ENCODE measurements at places on chromosomes 6 and 20.

DNA sequence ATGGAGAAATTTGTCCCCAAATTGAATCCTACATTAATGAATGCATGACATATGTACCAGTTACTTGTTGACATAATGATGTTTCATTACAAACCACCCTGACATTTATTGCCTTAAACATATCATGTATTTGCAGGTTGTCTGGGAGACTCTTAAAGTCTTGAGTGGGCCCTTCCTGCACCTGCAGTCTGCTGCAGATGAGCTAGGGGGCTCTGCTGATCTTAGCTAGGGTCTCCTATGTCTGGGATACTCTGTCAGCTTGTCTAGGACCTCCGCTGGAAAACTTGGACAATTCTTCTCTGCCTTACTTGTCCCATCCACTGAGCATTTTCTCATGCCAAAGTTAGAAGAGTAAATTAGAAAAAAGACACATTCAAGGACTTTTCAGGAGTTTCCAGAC is 581.6 kb downstream of the HAO1 start:
- DNase-seq: no peak

GRCh38 chr6:81696524-81696923 is 56.0 kb downstream of the TENT5A start:
- no peak for DNase-seq

DNA sequence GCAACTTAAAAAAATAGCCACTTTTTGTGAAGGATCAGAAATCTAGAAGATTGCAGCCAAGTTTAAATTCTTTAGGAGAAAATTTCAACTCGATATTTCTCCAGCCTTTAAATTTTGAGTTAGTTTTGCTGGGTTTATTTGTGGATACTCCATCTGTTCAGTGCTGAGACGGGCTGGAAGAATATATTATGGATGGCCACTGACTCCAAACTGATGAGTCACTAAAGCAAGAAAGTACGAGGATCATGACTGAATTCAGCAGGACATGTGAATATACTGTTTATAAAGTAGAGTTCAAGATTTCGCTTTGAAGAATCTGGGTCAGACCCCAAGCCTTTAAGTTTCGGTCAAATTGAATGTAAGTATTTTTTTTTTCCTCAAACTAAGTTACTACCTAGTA is 199.5 kb downstream of the ADGRB3 start:
- DNase-seq: no peak

DNA sequence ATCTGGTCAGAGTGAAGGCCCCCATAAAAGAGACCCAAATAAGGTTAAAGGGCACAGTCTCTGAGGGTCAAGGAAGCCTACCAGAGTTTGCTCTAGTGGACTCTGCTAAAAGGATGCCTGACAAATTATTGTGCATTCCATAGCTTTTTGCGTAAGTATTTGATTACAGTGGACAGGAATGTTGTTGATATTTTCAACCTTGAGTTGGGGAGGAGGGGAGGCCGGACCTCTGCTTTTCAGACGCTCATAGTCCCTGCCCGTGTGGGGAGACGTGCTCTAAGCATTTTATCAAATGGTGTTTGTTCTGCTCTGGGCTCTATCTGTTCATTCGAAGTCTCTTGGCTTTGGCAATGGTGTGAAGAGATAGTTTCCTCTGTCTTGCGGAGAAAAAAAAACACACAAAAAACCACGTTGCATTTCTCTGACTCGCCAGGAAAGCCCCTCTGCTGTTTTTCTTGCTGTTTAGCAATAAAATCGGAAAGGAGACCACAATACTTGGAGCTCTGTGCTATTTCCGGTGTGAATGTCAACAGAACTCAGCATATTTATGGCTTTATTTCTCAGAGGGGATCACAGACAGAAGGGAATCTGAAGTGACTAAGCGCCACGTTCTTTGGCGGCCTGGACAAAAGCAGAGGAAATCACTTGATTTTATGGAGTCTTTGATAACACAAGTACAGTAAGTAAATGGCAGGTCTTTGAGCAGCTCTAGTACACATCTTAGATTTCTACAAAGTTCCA is 159.8 kb downstream of the ZFP64 start:
- DNase-seq: peak; percentile 1

- no peak for DNase-seq
These were observed 723.6 kb upstream of the FLRT3 start for GRCh38 chr20:15061061-15061430.

- DNase-seq: no peak
These were observed 3.6 kb upstream of the BTN2A2 start for GRCh38 chr6:26379292-26379691.

GRCh38 chr20:59939052-59939878 is 840 bp downstream of the PPP1R3D start:
- DNase-seq: no peak

- no peak for DNase-seq
These were observed 420 bp downstream of the CENPQ start for GRCh38 chr6:49463612-49463967.

DNA sequence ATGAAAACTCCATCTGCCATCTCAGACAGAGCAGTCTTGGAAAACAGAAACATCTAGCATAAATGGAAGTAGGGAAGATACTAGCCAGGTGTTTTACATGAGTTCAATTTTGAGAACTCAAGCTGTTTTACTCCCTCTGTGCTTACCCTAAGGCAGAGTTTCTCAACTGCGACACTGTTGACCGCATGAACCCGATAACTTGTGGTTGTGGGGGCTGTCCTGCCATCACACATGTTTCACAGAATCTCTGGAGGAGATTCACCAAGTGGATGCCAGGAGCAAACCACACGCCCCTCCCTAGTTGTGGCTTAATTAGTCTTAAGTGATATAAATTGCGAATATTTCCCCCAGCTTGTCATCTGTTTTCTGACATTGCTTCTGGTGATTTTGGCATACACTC is 2.3 kb upstream of the SERPINB6 start:
- no peak for DNase-seq

DNA sequence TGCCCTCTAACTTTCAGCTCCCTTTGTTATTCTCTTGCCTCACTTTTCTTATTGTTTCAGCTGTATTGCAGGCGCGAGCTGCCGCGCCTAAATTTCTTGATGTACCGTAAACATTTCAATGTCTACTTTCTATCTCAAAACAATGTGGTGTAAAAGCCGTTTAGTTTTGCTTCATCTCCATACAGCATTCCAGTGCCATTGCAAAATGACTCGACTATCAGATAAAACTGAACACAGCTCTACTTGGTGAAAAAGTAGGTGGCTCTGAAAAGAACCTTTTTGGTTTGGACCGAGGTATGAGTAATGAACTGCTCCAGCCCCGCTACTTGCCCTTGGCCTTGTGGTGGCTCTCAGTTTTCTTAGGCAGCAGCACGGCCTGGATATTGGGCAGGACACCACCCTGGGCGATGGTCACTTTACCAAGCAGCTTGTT is 74.6 kb downstream of the OR2B2 start:
- DNase-seq: peak; percentile 24

DNA sequence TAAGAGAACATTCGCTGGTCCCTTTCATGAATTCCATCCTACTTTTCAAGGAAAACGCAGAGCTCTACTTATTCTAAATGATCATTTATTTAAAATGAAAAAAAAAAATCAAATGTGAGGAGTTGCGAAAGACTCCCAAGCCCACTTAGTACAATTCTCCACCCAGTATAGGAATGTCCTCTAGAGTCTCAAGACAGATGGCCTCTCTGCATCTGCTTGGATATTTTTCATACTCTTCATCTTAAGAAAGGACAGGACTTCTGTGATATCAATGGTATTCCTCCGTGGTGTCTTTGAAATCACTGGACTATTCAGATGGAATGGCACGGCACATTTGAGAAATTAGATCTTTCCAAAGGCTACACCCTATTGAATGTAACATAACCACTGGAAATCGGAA is 107.1 kb downstream of the PTPRK start:
- DNase-seq: no peak

GRCh38 chr6:126180585-126180984 is 159.3 kb upstream of the CENPW start:
- DNase-seq: no peak

GRCh38 chr20:49668181-49668877 is 45.3 kb downstream of the B4GALT5 start:
- DNase-seq: peak; percentile 59

DNA sequence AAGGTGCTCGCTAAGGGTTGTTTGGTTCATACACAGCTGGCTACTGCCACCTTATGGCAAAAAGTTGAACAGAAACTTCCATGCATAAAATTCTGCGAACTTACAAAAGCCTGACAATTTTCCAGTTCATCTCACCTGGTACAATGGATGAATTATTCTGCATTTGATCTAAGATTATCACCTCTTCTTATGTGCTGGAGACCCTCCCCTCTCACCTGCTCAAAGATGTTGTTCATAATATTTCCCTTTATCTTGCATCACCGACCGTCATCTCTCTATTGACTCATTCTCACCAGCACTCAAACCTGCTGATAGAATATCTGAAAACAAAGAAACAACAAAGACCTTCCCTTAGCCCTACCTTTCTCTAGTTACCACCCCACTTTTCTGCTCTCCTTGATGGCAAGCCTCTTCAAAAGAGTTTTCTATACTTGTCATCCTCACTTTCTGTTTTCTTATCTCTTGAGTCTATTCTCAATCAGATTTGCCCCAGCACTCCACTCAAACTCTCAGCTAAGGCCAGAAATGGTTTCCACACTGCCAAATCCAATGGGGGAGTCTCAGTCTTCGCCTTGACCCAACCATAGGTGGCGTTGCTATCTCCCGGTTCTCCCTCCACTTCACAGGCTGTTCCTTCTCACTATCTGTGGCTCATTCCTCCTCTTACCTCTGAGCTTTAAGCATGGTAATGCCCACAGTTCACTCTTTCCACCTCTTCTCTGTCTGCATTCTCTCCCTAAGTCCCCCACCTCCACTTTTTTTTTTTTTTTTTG is 25.8 kb downstream of the SNRNP48 start:
- peak; percentile 35 for DNase-seq

GRCh38 chr6:51273228-51273961 is 454.7 kb downstream of the TFAP2B start:
- DNase-seq: no peak

GRCh38 chr6:108395297-108395696 is 100.4 kb downstream of the AFG1L start:
- DNase-seq: no peak

GRCh38 chr6:68709882-68710281 is 74.8 kb downstream of the ADGRB3 start:
- DNase-seq: no peak

GRCh38 chr6:3252861-3253596 is 5.7 kb upstream of the PSMG4 start:
- DNase-seq: no peak

DNA sequence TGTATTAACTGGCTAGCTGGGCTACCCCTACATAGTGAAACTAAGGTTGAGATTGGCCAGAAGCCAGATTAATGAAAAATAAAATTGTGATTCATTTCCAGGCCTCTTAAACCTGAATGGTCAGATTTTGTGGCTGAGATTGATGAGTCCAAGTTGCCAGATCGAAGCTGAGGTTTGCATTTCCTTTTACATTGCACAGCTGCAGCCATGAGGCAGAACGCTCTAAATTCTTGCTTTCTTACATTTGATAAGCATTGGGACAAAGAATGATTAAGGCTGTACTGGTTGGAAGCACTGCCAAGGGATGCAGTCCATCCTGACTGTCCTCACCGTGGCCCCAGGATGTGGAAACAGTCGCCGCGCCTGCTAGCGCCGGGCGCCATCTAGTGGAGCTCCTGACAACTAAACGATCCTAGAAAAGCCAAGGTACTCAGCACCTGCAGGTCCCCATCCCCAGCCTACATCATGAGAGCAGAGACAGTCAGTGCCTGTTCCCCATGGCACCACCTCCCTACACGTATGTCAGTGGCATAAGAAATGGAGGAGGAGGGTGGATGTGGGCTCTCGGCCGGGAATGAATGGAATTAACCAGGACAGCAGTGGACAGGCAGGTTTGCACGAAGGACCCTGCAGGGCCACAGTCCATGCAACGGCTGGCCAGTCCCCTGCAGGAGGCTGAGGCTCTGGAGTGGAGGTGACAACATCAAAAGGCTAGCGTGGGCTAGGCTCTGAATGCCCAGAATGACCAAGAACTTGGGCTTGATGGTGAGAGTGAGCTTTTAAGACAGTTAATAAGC is 19.0 kb downstream of the PXDC1 start:
- DNase-seq: peak; percentile 61

DNA sequence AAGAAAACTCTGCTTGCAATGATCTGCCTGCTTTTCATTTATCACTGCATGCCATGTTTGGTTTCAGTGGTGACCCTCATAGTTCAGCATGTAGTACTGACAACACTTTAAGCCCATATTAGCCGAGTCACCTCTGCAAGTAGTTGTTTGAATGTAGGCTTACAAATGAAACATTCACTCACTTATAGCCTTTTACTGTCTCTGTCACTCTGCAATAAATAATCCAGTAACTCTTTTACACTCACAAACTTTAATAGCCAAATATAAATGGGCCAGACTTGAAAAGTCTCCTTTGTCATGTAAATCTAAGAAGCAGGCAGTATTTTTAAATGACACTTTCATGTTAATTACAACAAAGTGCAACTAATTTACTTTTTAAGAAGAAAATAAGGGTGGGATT is 1460.0 kb upstream of the ADGRB3 start:
- no peak for DNase-seq

DNA sequence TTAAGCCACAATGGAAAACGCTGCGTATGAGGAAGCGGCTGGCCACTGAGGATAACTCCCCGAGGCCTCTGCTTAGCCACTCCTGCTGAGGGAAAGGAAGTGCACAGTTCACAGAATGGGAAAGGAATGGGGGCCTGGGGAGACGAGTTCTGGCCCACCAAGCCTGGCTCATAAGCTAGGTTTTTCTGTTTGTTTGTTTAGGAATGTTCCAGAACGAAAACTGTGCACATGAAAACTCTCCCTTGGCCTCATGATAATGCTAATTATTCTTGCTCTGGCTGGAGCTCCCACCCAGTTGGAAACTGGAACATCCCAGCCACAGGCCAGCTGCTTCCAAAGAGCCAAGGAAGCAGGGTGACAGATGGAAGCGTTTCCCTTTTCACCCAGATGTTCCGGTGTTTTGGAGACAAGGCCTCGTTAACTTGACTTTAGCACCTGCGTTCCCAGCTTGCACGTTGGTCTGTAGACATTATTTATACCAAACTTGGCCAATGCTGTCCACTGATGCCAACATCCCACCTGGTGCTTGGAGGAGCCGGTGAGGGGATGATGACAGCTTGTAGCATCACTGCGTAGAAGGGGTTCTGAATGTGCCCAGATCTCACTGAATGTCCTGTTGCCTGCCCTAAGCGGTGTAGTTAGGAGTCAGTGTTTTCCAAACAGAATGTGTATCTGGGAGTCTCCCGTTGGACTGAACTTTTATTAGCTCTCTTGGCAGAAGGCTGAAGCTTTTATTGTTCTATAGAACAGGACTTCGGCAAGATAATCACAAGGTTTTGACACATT is 34.5 kb downstream of the APCDD1L start:
- DNase-seq: no peak

DNA sequence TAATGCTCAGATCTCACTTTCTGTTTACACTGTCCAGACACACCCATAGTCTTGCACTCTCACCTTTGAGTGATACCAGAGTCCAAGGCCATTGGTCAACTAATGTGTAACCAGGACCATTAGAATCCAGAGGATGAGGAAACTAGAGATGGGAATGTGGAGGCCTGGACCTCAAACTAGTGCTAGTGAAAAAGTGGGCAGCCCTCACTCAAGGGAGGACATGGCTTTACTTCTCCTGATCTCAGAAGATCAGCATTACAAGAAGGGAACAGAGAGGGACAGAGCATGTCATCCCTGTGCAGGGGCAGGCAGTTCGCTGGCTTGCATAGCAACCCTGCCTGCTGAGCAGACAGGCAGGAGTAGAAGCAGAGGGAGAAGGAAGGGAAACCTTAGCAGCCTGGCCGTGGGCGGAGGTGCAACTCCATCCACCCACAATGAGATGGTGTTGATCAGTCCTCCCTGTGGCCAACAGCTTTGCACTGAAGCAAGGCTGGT is 22.6 kb upstream of the XRN2 start:
- no peak for DNase-seq

Measured in CD4-positive, alpha-beta T cell treated with Interleukin-6 at 100 ng/mL for 8 hours (primary cell).